Anterior cingulate cortex (tissue), 58 donors: ENCODE measurements at places on chromosomes 6 and 20.

- no peak for DNase-seq
Measured at GRCh38 chr20:42957704-42958095, 232.0 kb downstream of the PTPRT start.

DNA sequence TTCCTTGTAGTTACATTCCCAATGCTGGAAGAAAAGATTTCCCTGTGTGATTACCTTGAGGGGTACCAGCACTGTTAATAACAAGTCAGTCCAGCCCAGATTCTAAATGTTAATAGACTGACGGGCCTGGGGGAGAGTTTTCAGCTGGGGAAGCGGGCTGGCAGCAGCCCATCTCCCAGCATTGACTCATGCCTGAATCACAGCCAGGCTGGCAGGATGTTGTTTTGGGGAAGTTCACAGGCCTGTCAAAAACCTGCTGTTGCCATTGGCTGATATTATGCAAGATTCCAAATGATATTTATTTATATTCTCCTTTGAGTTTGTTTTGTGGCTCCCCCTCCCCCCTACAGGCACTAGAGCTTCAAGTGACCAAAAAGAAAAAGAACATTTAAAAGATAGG lies 213.9 kb upstream of the CNR1 start:
- peak; percentile 37 for DNase-seq

- DNase-seq, result no peak
Measured at GRCh38 chr6:101826269-101826668, 432.8 kb downstream of the GRIK2 start.

- DNase-seq, result no peak
Measured at GRCh38 chr20:18734525-18735189, 78.9 kb upstream of the SCP2D1 start.

DNA sequence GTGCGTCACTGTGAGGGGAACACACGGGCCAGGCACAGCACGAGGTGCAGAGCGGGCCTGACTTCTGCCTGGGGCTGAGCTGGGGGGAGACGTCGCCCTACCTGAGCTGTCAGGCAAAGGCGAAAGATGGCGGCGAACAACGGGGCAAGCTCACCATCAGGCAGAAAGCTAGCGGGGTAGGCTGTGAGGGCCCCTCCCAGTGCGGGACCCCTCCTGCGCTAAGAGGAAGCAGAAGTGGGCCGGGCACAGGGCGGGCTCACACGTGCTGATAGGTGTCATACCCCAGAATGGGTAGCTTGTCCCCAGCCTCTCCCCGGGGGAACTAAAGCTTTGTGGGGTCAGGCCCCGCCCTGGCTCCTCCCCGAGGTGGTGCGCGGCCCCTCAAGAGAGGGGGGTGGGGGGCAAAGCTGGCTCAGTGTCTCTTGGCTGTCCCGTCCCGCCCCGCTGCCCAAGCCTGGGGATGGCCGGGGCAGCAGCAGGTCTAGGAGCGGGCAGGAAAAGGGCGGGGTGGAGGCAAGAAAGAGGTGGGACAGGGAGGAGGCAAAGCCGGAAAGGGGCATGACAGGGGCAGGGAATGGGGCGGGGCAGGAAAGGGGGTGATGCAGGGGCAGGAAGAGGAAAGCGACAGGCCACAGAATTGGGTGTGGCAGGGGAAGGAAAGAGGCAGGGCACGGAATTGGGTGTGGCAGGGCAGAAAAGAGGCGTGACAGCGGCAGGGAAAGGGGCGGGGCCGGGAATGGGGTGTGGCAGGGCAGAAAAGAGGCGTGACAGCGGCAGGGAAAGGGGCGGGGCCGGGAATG lies 14.7 kb downstream of the UCKL1 start:
- no peak for DNase-seq

- DNase-seq, result no peak
Measured at GRCh38 chr20:58583176-58583575, 67.9 kb upstream of the STX16 start.

DNA sequence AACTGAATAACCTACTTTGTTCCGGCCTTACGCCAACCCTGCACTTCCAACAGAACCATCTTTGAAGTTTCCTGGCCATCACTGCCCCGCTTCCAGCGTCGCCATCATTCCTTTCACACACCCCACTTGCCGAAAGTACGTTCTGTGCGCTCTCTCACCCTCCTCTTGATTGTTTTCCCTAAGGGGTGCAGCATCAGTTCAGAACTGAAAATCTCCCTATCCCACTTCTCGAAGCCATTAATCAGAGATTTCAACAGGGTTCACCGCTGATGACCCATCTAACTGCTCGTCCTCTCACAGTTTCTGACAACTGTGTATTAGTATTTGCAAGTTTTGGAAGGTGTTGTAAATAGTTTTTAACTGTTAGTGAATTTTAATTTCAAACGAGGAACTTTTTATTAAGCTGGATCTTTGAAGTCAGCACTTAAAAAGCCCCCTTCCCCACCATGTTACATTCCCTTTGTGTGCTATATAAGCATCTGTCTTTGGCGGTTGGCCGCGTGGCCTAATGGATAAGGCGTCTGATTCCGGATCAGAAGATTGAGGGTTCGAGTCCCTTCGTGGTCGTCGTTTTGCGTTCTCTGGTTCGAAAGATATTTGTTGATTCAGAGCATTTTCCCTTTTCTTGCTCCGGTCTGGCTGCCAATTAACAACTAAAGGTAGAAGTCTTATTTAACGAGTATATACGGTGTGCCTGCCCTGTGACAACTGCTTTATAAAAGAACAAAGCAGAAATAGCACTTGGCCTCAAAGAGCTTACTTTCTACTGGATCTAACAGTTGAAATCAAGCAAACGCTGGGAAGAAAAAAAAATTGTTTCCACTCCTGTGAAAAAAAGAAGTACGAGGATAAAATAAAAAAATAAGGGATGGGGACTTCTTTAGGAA lies 42.6 kb downstream of the TRIM27 start:
- peak; percentile 61 for DNase-seq

DNA sequence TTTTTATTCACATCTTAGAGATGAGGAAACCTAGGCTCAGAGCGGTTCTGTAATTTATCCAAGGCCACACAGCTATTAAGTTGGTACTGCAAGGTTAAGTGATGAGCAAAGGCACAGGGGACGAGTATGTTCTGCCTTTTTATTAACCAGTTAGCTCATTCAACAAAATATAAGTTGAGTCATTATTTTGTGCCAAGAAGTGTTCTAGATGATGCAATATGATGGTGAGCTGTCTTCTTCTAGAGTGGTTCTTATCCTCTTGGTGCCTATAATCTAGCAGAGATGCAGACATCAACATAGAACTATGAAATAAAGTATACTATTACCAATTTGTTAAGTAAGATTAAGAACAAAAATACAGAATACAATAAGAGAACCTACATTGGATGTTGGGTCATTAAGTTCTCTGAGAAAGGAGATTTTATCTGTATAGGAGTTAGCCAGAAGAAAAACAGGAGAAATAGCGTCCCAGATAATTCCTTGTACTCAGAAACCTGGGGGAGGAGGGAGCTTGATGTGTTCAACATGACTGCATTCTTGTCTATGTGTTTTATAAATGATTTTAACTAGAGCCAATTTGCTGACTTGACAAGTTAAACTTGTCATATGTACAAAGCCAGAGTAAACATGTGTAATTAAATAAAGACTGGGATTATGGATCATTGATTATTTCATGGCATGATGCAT lies 122.3 kb downstream of the TBXT start:
- no peak for DNase-seq

GRCh38 chr6:26489996-26490964 lies 9.8 kb upstream of the BTN1A1 start:
- no peak for DNase-seq

DNA sequence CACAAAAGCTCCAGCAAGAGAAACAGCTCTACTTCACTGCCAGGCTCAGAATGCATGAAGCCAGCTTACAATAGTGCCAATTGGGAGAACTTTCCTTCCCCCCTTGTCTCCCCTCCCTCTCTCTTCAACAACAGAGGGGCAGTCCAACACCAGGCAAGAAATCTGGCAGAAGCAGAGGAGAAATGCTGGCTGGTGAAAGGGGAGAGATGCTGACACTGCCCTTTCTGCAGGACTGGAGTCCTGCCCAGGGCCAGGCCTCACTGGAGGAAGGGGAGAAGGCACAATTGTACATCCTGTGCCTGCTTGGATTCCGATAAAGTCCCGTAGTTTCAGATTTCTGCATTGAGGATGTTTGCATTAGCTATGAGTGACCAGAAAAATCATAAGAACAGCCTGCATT lies 148.6 kb downstream of the LRRC1 start:
- peak; percentile 54 for DNase-seq

DNA sequence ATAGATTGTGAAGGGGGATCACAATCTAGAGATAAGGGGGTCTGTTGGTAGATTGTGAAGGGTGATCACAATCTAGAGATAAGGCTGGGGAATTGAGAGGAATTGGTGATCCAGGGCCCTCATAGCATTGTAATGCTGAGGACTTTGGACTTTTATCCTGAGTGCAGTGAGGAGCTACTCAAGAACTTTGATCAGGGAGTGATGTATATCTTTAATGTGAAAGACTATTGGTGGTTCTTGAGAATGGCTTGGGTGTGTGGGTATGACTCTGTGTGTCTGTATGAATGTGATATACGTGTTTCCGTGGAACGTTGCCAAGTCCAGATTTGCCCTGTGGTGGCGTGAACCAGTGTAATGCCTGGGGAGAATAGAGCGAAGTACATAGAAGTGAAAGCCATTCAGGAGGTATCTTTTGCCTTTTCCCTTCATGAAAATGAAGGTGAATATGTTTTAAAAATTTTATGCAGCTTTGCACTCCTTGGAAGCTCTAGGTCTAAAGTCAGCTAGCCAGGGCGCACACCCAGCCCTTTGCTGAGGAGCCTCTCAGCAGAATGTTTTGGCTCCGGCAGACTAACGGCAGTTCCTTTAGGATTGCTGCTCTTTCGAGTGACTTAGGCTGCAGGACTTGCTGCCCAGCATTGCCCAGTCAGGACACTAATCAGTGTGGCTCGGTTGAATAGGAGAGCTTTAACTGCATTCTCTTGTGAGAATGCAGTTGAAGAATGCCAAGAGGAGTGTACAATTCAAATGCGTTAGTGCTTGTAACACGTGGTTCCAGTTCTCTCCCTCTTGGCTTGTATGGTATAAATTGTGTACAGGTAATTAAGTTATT lies 3.5 kb downstream of the ZFAND3 start:
- DNase-seq, result no peak
